ENCODE measurements at places on chromosomes 7 and 10.

DNA sequence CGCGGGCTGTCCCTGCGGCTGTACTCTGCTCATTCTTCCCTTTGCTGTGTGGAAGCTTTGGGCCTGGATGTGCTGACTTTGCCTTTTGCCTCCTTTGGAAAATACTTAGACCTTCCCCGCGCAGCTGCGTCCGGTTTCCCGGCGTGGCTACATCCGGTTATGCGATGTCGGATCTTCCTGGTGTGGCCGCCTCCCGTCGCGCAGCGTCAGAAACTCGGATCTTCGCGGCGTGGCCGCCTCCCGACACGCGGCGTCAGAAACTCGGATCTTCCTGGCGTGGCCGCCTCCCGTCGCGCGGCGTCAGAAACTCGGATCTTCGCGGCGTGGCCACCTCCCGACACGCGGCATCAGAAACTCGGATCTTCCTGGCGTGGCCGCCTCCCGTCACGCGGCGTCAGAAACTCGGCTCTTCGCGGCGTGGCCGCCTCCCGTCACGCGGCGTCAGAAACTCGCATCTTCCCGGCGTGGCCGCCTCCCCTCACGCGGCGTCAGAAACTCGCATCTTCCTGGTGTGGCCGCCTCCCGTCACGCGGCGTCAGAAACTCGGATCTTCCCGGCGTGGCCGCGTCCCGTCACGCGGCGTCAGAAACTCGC is 50.2 kb upstream of the SUN1 start:
- no peak for DNase-seq

DNA sequence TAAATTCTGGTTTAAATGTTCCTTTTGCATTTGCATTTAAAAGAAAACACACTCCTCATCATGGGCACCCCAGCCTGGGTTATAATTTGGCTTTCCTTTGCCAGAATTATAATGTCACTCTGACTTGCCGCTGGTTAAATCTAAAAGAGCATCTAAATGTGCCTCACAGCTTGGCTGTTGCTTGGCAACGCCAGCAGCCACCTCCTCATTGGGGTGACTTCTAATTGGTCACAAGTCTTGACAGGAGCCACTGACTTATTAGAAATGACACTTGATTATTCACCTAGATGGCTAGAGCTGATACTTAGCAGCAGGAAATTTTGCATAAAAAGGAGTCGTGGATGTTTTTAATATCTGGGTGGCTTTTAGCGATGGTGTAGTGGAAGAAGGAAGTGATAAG is 114.3 kb downstream of the TBXAS1 start:
- no peak for DNase-seq

GRCh38 chr7:125563964-125564529 is 634.4 kb upstream of the POT1 start:
- no peak for DNase-seq

DNA sequence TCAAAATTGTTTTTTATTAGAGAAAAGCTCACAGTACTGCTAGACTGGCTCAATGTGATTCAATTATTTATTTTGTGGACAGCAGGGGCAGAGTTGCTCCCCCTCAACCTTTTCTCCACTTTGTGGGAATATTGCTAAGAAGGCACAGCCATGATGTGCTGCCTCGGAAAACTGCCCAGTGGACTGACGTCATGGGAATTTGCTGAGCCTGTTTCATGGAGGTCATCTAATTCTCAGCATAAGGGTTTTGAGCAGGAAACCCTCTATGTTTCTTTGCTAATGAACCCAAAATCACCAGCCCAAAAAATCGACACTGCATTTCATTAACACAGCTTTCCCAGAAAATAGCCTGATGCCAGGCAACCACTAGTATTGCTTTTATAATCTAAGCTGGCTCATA is 228.8 kb upstream of the FAM3C start:
- no peak for DNase-seq

- DNase-seq: peak; percentile 64
Observed at GRCh38 chr7:15489383-15489782, 72.4 kb downstream of the AGMO start.

GRCh38 chr10:62073429-62073828 is 171.9 kb downstream of the ARID5B start:
- no peak for DNase-seq

GRCh38 chr7:24574950-24575349 is 1.7 kb downstream of the PALS2 start:
- DNase-seq: no peak

GRCh38 chr7:104943502-104944343 is 70.3 kb upstream of the KMT2E start:
- DNase-seq: no peak

DNA sequence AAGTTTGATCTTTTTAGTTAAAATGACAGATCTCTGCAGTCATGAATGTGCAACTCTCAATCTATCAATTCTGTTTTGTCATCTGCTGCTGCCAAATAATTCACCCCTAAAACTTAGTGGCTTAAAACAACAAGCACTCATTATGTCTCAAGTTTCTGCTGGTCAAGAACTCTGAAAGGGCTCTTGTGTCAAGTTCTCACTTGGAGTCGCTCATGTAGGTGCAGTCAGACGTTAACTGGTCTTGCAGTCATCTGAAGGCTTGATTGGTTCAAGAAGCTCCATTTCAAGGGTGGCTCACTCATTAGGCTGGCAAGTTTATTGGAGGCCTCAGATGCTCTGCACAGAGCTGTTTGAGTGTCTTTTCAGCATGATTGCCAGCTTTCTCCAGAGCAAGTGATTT is 28.5 kb upstream of the LRRC72 start:
- no peak for DNase-seq

DNA sequence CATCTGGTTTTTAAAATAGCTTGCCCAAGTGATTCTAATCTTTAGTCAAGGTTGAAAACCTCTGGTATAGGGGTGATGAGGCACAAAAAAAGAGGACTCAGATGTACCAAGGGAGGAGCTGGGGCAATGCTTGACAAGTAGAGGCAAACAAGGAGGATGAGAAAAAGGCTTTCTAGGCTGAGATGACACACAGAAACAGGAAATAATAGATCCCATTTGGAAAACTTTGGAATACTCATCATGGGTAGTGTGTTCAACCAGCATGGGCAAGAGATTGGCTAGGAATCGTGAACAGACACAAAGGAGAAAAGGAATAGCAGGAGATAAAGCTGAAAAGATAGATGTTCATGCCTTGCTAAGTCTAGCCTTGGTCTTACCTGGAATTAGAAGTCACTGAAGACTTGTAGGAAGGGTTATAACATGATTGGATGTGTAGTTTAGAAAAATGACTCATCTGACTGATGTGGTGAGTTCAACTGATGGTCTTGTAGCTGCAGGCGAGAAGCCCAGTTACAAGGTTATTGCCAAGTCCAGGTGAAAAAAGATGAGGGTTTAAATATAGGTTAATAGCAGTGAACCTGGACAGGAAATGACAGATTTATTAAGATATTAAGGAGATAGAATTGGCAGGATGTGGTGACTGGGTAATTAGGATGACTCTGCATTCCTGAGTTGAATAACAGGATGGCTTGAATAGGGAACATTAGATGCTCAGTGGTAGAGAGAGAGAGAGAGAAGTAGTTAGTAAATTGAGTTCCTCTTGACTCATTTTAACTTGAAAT is 214.0 kb upstream of the LRGUK start:
- no peak for DNase-seq

- no peak for DNase-seq
Observed at GRCh38 chr7:2540641-2541051, 14.7 kb downstream of the BRAT1 start.

DNA sequence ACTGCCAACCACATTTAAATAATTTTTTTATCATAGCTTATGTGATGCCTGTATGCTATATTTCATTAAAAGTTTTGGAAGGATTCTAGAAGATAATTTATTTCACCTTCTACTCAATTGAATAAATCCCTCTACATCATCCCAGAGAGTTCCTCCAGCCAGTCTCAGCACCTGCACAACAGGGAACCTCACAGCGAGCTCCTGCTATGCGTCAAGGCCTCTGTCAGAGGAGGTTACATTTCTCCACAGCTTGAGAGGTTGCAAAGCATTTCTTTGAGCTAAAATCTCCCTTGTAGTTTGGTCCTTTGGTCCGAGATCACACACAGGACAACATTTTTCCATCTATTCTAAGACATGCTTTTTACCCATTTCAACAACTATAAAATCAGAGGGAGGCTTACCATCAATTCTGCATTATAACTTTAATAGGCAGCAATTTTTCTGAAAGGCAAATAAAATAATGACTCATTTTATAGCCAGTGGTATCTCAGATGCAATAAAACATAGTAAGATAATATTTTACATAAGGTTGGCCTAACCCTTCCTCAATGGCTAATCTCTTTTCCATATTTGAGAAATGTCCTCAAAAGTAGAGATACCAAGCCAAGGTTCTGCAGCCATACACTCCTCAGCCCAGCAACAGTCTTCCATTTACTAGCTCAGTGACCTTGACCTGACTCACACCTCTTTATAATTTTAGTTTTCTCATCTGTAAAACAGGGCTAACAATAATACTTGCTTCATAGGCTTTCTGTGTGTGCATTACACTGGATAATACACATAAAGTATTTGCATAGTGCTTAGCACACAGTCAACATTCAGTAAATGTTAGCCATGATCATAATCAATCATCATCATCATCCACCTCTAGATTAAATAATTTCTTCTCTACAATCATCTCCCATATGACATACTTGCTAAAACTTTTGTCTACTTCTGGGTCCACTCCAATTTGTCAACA is 68.8 kb downstream of the DOCK4 start:
- no peak for DNase-seq

GRCh38 chr10:14399641-14400040 is 68.9 kb upstream of the FRMD4A start:
- DNase-seq: no peak

GRCh38 chr7:148894591-148894990 is 10.5 kb upstream of the EZH2 start:
- no peak for DNase-seq

- DNase-seq: no peak
Observed at GRCh38 chr7:47310020-47310419, 271.9 kb downstream of the TNS3 start.

- no peak for DNase-seq
Observed at GRCh38 chr7:159096736-159097581, 47.7 kb downstream of the VIPR2 start.

DNA sequence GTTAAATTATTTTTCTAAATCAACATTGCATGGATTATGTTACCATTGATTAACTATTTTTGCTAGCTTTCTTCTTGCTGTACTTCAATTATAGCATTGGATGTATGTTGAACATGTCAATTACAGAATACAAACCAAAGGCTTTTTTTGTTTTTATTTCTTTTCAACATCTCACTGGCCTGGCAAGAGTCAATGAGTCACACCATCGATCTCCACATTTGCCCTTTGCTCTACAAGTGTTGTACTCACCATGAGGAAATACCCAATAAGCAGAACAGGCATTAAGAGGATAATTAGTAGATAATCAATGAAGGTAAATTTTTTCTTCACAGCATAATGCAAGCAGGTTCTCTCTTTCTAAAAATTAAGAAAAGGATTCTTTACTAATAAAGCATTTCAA is 23.3 kb downstream of the ANKRD22 start:
- DNase-seq: no peak

GRCh38 chr10:76576276-76576962 is 1061.2 kb downstream of the KCNMA1 start:
- DNase-seq: no peak

GRCh38 chr10:7320072-7320471 is 90.8 kb downstream of the SFMBT2 start:
- no peak for DNase-seq

DNA sequence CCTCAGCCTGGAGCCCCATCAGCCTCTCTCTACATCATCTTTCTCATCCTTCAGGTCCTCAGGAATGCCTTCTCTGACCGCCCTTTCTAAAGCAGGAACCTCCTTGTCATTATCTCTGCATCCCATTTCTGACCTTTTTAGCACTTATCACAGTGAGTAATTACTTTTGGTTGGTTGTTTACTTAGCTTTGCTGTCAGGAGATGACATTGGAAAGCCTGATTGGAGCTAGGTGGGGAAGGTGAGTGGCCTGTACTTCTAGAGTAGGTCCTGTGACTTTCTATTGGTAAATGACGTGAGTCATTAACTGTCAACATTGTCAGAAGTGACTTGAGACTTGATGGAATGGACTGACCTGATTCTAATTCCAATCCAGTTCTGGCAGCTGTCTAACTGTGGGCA is 9.3 kb upstream of the SLC25A13 start:
- no peak for DNase-seq

DNA sequence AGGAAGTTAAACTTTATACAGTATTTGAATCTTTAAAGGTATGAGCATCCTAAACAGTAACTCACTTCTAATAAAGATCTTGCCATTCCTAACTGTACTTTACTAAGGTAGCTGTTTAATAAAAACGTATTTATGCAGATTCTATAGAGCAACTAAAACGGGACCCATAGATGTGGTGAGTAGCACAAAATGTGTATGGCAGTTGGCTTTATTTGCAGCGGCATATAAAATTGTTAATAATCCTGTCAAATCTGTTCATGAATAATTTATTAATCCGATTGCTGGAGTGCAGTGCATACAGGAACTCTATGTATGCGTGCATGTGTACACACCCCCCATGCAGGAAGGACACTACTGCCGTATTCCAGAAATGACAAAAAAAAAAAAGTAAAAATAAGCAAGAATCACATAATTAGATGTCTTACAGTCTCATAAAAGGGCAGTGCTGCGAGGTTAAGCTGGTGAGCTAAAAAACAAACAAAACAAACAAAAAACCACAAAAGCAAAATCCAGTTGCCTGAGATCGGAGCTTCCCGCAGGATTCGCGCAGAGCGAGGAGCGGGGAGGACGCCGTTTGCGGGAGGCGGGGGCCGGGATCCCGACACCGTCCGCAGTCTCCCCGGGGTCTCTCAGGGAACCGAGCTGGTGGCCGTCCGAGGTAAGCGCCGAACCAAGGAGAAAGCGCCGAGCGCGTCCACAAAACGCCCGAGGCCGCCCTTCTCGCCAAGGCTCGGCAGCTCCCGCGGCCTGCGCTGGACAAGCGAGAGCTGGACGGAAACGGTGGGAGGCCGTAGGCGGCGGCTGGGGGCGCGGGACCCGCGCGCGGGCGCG is 518 bp upstream of the COMMD3 start:
- DNase-seq: no peak

GRCh38 chr10:62085404-62085803 is 183.2 kb downstream of the RTKN2 start:
- no peak for DNase-seq
